Dermis blood vessel endothelial cell (primary cell): ENCODE measurements at places on chromosomes 2 and 18. TPM values are rescaled to one million over a fixed set of nuclear protein-coding genes. Genes with fewer than 3 reads are reported as not detected.

- no peak for DNase-seq
Measured at GRCh38 chr2:71513096-71513495, 59.7 kb downstream of the DYSF start.

Gene TACR1
- total RNA-seq = not detected in 2 replicates

Gene TUBA3E
- not detected in 2 replicates for total RNA-seq

Gene PID1
- total RNA-seq = under 0.01 and 0.05 TPM in 2 replicates

Gene CABLES1
- 38.5 and 43.3 TPM in 2 replicates for total RNA-seq
